Hematopoietic multipotent progenitor cell treated with erythropoietin and hydrocortisone succinate and interleukin-3 and kit ligand, for 4 days (in vitro differentiated cells): ENCODE measurements at places on chromosomes 1 and 21.

GRCh38 chr1:115989699-115990098 is 13.4 kb downstream of the SLC22A15 start:
- DNase-seq = no peak

DNA sequence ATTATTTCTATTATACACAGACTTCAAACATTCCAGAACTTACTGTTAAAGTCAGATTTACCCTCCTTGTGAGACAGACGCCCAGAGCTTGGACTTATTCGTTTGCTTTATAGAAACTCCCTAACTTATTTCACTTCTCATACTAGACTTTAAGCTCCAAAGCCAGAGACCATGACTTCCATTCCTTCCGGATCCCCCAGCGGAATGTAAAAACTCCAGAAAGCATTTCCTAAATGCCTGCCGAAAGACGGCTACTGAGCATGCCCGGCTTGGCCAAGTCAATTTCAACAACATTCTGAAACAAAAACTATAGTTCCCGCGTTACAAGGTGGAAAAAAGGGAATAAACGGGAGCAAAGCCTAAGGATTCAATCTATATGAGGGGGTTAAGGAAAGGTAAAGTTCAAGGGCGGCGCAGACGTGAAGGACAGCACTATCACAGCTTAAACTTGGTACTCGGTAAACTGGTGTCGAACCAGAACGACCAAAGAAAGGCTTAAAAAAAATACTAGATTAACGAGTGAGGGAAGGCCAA is 1.1 kb downstream of the USP48 start:
- DNase-seq = no peak

- peak; percentile 21 for DNase-seq
These were observed 10.3 kb downstream of the SHISA4 start for GRCh38 chr1:201898992-201899391.

DNA sequence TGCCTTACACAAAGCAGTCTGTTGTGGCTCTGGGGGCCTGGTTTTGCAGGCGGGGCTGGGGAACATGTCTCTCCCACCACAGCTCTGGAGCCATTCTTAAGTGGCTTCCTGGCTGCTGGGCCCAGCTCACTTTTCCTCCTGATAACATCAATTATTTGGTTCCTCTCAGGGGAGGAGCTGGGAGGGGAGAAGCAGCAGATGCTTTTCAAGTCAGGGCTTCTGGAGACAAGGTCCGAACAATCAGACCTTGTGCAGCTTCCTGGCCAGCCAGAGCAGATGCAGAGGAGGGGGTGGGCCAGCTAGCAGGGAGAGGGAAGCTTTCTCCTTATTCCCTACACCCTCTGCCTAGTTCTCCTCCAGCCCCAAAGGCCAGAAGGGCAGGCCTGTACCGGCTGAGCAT is 3.7 kb upstream of the PAQR6 start:
- peak; percentile 81 for DNase-seq

GRCh38 chr1:57164584-57164983 is 198.8 kb upstream of the C8B start:
- DNase-seq = no peak

GRCh38 chr1:22635436-22635835 is 992 bp upstream of the C1QA start:
- DNase-seq = no peak

- DNase-seq = no peak
These were observed 201.0 kb upstream of the PTBP2 start for GRCh38 chr1:96520579-96520947.

DNA sequence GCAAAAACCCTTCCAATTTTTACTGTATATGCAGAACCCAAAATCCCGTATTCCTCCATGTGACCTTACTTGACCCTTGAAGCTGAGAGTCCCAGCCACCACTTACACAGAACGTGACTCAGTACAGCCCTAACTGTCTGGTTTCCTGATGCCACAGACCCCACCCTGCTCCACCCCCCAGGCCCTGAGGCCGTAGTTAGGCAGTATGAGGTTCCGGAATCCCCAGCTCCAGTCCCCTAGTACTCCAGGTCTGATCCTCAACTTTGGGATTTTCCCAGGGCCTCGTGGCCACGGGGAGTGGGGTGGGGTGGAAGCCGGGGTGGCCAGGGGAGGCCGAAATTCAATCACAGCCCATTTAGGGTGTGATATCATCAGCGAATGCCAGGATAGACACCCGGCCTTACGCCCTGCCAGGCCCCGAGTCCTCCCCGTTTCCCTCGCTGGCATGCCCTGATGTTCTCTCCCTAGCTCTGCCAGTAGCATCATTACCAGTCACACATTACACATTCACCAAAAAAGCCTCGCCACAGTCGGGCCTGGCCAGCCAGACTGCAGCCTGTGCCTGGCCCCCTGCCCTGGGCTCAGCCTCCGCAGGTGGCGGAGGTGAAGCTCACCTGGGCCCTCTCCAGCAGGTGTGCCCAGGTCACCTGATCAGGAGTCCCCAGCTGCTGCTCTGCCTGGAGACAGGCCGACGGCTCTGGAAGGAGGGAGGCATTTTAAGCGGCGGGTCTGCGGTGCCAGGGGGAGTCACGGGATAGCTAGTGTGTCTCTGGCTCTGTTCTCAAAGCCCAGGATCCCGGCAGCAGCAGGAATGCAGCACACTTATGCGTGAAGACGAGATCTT is 70.8 kb downstream of the SCCPDH start:
- DNase-seq = peak; percentile 64

DNA sequence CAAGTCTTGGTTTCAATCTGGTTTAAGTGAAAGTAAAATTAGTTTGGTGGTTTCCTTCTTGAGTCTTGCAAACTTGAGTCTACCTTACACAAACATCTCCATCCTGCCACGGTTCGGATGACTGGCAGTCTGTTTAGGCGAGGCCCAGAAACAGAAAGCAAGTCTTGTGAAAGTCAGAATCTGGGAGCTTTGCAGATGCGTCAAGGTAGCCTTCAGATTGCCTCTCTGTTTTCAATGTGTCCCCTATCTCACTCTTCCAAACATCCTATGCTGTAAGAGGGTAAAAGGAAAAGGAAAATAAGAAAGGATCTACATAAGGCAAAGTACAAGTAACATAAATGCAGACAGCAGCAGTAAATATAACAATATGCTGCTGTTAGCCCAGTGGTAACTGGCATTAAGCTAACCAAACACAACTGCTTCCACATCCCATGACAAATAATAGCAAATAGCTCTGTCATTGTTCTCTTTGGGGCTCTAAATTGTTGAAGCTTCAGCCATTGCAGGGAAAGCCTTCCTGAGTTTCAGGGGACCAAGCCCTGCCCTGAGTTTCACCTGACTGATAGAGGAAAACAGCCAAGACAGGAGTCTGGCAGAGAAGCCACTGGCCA is 26.2 kb upstream of the C1orf105 start:
- DNase-seq = peak; percentile 32

DNA sequence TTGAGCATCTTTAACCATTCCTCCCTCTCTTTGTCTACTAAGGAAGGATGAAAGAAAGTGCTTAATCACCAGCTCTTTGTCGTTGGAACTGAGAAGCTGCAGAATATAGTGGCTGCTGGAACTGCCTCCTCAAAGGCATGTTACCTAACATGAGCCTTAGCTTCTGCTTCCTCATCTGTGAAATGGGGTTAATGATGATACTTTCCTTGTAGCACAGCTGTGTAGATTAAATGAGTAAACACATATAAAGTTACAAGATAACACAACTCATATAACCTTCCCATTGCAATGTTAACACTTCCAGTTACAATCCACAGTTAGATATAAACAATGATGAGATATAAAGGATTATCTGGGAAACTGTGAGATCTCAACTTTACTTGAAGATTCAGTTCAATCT is 48.4 kb upstream of the ZNF326 start:
- DNase-seq = no peak

- DNase-seq = peak; percentile 96
These were observed 58.7 kb upstream of the RGS1 start for GRCh38 chr1:192516776-192517297.

DNA sequence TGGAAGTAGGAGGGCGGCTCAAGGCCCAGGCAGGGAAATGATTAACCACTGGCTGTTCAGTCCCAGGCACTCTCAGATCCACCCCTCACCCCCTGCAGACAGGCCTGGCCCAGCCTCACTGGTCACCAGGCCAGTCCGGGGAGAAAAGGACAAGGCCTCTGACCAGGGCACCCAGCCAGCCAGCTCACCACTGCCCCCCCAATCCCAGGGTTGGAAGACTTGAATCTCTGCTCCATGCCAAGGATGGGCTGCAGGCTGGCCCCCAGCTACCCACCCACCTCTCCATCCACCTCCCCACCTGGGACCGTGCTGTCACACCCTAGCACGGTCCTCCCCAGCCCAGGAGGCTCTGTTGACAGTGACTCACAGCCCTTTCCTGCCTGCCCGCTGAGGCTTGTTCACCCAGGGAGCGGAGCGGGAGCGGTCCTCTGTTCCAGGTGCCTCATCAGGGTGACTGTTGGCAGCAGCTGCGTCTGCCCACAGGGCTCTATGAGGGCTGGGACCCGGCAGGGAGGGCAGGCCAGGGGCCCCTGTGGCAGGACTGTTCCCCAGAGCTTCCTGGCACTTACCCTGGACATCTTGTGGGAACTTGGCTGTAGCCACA is 2.2 kb downstream of the LAD1 start:
- DNase-seq = no peak

DNA sequence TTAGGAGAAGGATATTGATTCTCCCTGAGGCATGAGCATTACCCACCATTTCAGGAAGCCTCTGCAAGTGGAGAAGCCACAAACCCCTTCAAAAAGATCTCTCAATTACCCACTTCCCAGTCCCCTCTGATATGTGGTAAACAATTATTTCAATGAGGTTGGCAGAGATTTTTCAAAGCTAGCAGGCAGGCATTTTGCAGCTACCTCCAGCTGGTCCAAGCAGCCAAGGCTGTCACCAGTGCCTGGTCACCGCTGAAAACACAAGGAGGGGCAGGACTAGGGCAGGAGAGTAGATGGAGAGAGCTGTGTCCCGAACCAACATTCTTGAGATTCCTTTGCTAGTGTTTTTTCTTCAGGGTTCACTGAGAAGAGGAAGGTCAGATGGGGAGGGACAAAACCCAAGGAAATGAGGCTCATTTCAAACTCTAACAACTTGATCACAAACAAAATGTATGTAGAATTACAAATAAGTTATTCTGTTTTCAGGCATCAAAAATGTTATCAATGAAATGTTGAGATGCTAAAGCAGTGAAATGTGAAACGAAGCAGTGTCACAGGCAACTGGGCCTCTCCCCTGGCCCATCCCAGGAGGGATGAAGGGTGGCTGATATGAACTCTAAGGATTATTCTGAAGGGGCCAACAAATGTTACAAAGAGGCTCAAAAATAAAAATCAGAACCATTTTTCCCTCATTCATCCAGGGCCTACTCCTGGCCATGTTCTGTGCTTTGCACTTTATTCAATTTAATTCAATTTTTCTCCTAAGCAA is 22.3 kb downstream of the APP start:
- no peak for DNase-seq

DNA sequence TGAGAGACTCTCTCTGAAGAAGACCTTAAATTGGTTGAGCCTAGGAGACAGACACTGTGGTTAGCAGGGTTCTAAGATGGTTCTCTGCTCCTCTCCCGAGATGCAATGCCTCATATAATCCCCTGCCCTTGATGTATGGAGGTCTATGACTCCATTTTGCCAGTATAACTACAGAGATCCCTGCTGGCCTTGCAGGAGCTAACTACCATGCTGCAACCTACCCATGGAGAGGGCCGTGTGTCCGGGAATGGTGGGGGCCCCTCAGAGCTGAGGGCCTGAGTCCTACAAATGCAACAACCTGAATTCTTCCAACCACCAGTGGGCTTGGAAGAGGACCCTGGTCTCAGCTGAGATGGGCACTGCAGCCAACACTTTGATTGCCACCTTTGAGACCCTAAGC is 388.0 kb downstream of the SETD4 start:
- no peak for DNase-seq

GRCh38 chr1:31704271-31705079 is 658 bp upstream of the COL16A1 start:
- no peak for DNase-seq

GRCh38 chr1:218468711-218469110 is 123.6 kb downstream of the TGFB2 start:
- DNase-seq = peak; percentile 54

- no peak for DNase-seq
These were observed 32.6 kb downstream of the RNF11 start for GRCh38 chr1:51268634-51269033.

GRCh38 chr21:21530680-21531079 is 532.5 kb downstream of the NCAM2 start:
- DNase-seq = no peak

DNA sequence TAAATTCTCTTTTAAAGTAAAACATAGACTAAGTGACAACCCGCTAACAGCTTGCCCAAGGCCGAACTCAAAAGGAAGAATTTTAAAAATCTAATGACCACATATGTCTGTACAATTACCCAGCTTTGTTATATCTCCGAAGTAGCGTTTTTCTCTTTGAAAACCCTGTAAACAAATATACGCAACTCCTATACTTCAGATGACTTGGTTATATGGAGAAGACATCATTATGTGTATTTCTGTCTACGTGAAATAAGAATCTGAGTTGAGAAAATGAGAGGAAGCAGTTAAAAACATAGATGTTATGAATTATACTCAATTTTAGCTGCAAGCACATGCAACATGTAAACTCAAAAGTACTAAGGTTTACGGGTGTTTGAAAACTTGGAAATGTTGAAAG is 2.0 kb downstream of the PBX1 start:
- peak; percentile 31 for DNase-seq

- peak; percentile 92 for DNase-seq
These were observed 16.4 kb upstream of the KIAA0040 start for GRCh38 chr1:175208773-175209492.

DNA sequence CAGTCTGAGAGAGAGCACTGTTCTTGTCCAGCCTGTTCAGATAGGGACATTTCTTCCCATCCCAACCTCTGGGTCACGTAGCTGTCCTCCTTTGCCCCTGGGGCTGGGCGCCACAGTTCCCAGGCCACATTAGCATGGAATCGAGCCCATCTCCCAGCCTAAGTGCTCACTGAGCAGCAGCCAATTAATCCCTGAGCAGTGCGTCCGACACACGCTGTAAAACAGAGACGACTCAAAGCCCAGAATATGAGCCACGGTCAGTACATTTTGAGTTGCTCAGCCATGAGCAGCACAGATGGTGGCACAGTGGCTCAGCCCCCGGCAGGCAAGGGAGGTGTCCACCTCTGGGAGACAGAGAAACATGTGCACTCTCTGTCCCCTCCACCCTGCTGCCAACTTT is 267.4 kb downstream of the NPHP4 start:
- DNase-seq = no peak

- DNase-seq = no peak
These were observed 25.1 kb upstream of the ZNF362 start for GRCh38 chr1:33231166-33231565.

- no peak for DNase-seq
These were observed 7.7 kb upstream of the CDK11B start for GRCh38 chr1:1666526-1666925.
